ENCODE measurements at places on chromosomes 2 and 18.
A peak's percentile ranks its signal among the peaks of the same experiment; 100 is the strongest.

- DNase-seq = no peak
Observed at GRCh38 chr2:169069341-169069740, at the start of gene DHRS9. Gene DHRS9 (plus strand): TSS chr2:169069563. CDS start chr2:169081582, 12,019 bp downstream.

DNA sequence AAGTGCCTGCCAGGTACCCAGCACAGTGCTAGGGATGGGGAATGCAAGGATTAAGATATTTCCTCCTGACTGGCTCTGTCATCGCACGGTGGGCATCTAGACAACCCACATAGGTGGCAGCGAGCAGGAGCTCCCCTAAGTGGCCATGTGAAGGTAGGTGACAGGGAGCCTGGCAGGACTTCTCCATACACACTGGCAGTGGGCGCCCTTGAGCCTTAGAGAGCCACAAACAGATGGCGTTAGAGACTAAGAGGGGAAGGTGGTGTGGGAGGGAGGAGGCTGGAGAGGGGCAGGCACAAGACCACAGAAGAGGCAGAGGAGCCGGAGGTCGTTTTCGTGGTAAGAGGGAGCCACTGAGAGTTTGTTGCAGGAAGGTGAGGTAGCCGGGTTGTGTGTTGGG lies 15.2 kb downstream of the PRELID3A start:
- no peak for DNase-seq

GRCh38 chr2:169354244-169354643 lies 8.1 kb downstream of the LRP2 start:
- DNase-seq = no peak

DNA sequence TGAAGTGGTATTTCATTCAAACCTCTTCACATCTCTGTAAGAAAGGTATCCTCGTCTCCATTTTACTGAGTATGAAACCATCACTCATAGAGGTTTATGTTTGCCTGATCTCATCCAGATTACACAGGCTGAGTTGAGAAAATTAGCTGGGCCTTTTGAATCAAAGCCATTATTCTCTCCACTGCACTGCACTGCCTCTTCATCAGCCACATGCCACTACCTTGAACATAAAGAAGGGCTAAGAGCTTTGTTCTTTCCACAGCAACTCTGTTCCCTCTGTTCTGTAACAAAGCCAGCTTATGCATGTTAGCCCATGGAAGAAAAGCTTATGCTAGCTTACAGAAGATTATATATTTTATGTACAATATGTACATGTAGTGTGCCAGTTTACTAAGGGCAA lies 362.6 kb upstream of the DLGAP1 start:
- DNase-seq = no peak

- no peak for DNase-seq
Observed at GRCh38 chr18:41265047-41265446, 690.0 kb upstream of the PIK3C3 start.

DNA sequence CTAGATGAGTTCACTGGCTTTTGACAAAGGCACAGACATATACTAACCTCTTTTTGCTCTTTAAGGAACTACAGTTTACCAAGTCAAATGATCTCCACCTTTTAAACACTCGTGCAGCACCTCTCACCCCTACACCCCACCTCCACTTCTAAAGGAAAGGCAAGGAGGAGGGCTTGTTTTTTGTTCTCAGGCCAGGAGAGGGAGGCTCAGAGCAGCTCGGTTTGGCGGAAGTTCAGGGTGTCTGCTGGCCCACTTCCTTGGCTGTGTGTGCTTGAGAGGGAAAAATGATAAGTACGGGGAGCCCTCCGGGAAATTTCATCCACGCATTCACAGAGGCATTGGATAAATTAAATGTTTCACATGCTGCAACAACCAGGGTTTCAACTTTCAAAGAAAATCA lies 667.9 kb downstream of the BCL11A start:
- DNase-seq = peak; percentile 9

GRCh38 chr2:99710721-99711120 lies 220.9 kb upstream of the REV1 start:
- no peak for DNase-seq

Data from hematopoietic multipotent progenitor cell (in vitro differentiated cells).